GM19239 (cell line): ENCODE measurements at places on chromosomes 2 and 18.

DNA sequence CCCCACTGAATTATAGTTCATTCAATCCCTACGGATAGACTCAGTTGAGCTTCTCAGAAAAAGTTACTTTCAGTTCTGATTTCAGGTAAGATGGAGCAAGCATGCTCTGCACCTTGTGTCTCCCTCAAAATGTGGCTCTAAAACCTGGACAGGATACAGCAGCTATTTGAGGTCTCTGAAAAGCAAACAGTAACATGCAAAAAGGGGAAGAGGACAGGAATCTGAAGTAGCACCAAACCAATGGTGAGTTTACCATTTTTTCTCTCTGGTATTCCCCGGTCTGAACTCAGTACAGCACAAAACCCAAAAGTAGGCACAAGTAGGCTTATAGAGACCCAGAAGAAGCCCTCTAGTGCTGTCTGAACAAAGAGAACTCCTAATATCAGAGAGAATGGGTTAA lies 34.1 kb downstream of the LANCL1 start:
- DNase-seq = no peak

- peak; percentile 13 for DNase-seq
These were observed 241.5 kb downstream of the ICOS start for GRCh38 chr2:204177977-204178522.

DNA sequence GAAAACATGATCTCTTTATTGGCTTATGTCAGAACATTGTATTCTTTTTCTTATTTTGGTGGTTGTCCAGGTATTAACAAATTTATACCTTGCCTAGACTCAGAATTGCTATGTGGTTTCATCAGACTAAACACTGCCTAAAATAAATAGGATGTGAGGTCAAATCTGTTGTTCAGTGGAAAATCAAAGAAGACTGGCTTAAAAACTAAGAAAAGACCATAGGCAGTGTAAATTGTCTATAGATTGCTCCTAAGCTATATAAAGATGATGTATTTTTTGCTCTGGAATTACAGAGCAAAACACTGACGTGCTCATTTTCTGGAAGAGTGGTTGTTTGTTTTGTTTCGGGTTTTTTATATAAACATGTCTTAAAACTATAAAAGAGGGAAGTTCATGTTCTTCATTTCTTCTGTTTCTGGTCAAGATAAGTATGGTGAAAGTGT lies 266.0 kb downstream of the ALPK2 start:
- no peak for DNase-seq

- DNase-seq = no peak
These were observed 27.1 kb upstream of the TMEM178A start for GRCh38 chr2:39638581-39638980.

GRCh38 chr2:190382851-190383250 lies 25.3 kb upstream of the MFSD6 start:
- DNase-seq = peak; percentile 38

DNA sequence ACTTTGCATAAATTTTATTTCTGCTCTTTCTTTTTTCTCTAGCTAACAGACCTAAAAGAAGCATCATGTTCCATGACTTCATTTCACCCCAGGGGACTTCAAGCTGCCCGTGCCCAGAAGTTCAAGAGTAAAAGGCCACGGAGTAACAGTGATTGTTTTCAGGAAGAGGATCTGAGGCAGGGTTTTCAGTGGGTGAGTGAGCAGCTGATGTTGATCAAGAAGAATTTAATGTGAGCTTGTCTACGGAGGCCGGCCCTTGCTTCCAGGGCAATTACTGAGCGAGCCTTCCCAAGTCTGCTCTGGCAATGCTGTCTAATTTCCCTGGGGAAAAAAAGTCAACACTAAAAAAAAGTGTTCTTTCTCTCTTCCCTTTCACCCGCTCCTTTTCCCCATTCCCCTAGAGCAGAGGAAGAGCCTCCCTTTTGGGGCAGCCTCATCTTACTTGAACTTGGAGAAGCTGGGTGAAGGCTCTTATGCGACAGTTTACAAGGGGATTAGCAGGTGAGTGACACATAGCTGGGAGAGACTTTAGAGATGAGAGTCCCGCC lies 1.2 kb downstream of the CDK15 start:
- no peak for DNase-seq

DNA sequence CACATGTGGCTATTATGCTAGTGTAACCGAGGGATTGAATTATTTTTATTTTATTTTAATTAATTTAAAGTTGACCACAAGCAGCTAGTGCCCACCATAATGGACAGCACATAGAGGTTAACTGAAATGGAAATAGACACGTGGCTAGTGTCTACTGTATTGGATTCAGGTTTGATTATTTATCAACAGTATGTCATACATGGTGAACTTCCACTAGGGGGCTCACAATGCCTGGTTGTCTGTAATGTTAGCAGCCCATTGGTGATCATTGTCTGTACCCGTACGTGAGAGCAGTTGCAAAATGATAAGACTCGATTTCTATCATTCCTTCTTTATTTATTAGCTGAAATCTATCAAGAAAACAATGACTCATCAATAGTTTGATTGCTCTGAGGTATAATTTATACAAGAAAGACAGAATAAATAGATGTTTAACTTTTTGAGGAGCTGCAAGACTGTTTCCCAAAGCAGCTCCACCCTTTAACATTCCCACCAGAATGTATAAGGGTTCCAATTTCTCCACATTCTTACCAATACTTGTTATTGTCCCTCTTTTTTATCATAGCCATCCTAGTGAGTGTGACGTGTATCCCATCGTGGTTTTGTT lies 76.5 kb downstream of the CYBRD1 start:
- peak; percentile 71 for DNase-seq

- no peak for DNase-seq
These were observed 14.0 kb upstream of the CNDP1 start for GRCh38 chr18:74520096-74520833.

DNA sequence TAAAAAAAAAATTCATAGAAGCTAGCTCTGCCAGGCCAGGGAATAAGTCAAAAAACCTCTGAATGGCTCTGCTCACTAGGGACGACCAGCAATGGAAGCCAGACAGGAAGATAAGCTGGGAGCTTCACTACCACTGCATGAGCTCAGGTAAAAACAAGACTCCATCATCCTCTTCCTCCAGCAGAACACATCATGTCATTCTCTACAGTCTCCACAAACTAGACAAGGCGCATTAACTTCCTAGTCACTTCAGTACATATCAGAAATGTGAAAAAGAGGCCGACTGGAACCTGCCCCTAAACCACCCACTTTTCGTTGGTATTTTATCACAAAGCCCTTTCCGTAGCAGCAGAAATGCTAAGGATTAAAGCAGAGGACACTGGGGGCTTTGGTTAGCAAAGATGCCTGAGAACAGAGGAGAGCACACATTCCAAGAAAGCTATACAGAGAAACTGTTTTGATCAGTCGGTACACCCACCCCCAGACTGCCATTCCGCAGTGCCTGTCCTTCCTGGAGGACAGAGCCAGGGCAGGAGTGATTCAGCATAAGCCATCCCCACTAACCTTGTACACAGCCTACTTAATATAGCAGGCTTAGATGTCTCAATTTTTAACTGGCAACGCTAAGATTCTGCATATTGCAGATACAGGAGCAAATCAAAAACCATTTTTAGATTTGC lies 53.4 kb downstream of the AAK1 start:
- DNase-seq = no peak

DNA sequence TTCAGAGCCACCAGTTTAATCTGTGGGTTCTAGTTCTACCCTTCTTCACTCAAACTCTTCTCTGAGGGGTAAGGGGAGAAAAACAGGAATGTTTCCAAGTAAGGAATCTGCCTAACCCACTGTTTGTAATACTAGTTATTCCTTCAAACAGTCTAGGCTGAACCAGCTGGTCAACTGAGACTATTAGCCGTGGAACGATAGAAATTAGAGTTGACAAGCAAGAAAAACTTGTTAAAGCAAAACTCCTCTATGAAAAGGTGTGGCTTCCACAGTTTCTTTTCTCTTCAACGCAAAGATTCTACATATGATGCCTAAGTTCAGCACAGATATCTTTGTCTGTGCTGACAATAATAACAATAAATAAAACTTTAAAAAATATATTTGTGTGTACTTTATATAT lies 11.5 kb downstream of the PAIP2B start:
- no peak for DNase-seq

GRCh38 chr2:231996797-231997540 lies 35.5 kb downstream of the DIS3L2 start:
- no peak for DNase-seq

DNA sequence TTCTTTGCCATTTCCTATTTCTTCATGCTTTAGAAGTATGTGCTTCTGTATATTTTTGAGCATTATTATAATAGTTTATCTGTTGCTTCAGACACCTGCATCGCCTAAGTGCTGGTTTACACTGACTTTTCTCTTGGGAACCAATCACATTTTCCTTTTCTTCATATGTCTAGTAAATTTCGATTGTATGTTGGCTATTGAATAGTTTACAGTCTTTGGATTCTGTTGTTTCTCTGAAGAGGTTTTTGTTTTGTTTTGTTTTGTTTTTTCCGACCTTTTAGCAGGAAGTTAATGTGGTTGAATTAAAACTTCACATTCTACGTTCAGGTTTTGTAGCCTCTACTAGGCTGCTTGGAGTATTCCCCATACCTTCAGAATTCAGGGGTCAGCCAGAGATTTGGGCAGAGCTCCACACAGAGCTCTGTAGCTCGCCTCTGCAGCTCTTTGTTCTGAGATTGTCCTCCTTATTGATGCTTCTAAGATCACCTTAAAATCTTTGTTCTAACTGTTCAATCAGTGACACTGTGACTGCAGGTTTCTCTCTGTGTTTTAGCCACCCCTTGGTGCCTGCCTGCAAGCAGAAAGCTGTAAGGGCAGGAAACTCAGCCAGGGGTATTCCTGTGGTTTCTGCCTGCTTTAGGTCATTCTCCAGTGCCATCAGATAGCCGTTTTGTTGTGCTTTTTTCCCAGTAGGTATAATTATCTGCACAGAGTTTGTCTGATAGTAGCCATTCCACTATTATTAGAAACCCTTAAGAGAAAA lies 83.4 kb downstream of the FAM168B start:
- no peak for DNase-seq

- no peak for DNase-seq
These were observed 54.5 kb upstream of the ROCK2 start for GRCh38 chr2:11398750-11399437.

GRCh38 chr18:75687626-75688025 lies 260.1 kb upstream of the SMIM21 start:
- no peak for DNase-seq

GRCh38 chr18:22347606-22348511 lies 69.9 kb downstream of the CTAGE1 start:
- DNase-seq = no peak

- DNase-seq = no peak
These were observed 56.1 kb upstream of the FHL2 start for GRCh38 chr2:105454801-105455485.

GRCh38 chr2:157838442-157839161 lies 37.5 kb downstream of the ACVR1 start:
- DNase-seq = no peak

- DNase-seq = no peak
These were observed 38.0 kb upstream of the SNED1 start for GRCh38 chr2:240960309-240960970.

- DNase-seq = no peak
These were observed 314.4 kb upstream of the CDH7 start for GRCh38 chr18:65436430-65436829.

DNA sequence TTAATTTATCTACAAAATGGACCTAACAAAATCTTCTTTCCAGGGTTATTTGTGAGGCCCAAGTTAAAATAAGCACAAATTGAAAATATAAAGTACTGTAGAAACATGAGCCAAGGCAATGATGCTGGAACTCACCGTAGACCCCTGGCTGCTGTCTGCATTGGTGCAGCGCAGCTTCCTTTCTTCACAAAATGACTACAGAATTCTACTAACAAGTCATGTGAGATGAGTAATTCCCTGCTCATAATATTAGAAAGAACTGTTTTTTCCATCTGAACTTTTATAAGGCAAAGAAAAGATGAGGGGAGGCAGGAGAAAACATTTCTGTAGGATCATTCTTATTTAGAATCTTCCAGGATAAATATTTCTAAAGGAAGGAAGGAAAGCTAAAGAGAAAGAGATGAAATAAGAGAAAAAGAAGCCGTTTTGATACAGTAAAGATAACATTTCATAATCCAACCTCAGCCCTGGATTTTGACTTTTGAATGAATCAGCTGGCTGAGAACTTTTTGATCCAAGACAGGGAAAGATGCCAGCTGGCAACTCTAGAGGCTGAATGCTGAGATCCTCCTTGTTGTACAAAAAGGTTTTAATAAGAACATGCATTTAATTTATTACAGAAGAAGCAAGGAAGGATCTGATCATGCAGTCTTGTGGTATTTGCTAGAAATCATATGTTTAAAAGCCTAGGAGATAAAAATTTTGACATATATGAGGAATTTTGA lies 183.9 kb upstream of the KLHL14 start:
- DNase-seq = no peak

- no peak for DNase-seq
These were observed 3.5 kb downstream of the ACSL3 start for GRCh38 chr2:222864296-222864695.

GRCh38 chr2:143686585-143687164 lies 557.5 kb downstream of the ARHGAP15 start:
- no peak for DNase-seq

DNA sequence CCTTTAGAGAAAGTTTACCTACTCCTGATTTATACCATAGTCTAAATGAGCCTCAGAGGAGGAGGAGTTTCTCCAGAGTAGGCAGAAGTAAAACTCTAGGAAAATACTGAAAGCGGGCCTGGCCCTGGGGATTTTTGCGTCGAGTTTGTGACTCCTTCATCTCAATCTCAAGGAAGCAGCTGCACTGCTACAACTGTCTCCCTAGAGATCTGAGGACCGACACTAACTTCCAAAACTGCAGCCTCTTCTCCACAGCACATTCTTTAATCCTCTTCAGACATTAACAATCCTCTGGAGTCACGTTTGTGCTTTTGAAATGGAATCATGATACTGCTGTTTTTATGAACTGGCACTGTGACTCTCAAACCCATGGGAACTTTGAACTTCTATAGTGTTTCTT lies 281.4 kb downstream of the KCNS3 start:
- no peak for DNase-seq

- DNase-seq = no peak
These were observed 114.5 kb downstream of the RGPD3 start for GRCh38 chr2:106353676-106354075.

DNA sequence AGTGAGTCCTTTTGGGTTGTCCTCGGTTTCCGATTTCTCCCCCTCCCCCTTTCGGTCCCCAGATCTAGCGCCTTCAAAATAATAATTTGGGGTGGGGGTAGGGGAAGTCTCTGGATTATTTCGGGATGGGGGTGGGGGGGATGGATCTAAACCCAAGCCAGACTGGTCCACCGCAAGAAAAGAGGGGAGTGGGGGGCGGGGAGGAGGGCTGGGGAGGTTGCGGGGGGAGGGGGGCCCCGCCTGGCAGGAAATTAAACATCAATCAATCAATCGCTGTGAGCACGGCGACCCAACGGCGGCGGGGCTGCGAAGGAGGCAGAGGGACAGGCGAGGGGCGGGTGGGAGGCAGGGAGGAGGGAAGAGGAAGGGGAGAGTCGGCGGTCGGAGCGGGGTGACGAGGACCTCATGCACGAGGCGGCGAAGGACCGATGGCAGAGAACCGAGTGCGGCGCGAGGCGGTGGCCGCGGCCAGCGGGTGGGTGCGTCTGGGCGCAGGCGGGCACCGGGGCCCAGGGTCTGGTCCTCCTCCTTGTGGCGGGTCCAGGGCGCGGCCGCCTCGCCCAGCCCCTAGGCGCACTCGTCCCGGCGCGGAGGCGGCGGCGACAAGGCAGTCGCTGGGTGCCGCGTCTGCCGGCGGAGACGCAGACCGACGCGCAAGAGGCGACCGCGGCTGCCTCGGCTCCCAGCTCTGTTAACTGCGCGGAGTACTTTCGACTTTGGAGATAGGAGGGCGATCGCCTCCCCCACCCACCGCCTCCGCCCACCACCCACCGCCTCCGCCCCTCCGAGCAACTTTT lies 468 bp upstream of the SATB2 start:
- no peak for DNase-seq
